Stimulated activated CD4-positive, alpha-beta T cell treated with anti-CD3 and anti-CD28 coated beads, Interleukin-15, amount 100 ng/mL, for 48 hours (primary cell): ENCODE measurements at places on chromosomes 6 and 20.

GRCh38 chr6:149264629-149265028, 52.9 kb upstream of the TAB2 start:
- no peak for DNase-seq

GRCh38 chr6:2841264-2842138, at the start of gene SERPINB1:
Gene SERPINB1, minus strand, starts transcription at chr6:2841863. Its CDS starts 1,277 bp downstream, at chr6:2840586.
- DNase-seq = peak; percentile 89

DNA sequence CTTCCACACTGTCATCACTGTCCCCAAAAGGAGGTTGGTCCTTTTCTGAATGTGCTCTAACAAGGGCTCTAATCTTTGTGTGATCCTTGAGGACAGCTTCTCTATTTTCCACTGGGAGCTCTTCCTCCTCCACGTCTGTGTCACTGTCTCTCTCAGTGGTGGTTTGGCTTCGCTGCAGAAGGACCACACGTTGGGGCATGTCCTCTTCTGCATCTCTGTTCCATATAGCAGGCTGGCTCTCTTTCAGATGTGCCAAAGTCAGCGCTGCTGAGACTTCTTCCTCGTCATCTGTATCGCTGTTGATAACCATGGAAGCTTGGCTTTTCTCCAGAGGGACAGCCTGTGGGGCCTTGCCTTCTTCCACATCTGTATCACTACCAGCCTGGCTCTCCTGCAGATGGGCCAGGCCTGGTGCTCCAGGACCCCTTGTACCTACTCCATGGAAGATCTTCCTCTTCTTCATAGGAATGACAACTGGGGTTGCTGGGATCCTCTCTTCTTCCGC, 4.6 kb downstream of the MDC1 start:
- DNase-seq = no peak

- no peak for DNase-seq
Measured at GRCh38 chr6:38185244-38185643, 365.7 kb downstream of the ZFAND3 start.

GRCh38 chr6:13924146-13924948, 405 bp upstream of the RNF182 start:
- no peak for DNase-seq

- no peak for DNase-seq
Measured at GRCh38 chr20:23278172-23278571, 72.4 kb upstream of the NXT1 start.

GRCh38 chr6:151403919-151404308, 12.6 kb upstream of the ZBTB2 start:
- no peak for DNase-seq
